MG63 (cell line): ENCODE measurements at places on chromosomes 1 and 21. TPM values are rescaled to one million over a fixed set of nuclear protein-coding genes. Genes with fewer than 3 reads are reported as not detected.
A peak's percentile ranks its signal among the peaks of the same experiment; 100 is the strongest.

GRCh38 chr1:34060187-34060730 is 104.8 kb downstream of the CSMD2 start:
- DNase-seq: no peak

GRCh38 chr1:233490488-233490887 is 123.4 kb upstream of the KCNK1 start:
- no peak for DNase-seq

- no peak for DNase-seq
Measured at GRCh38 chr1:12014141-12014991, 4.9 kb upstream of the MIIP start.

GRCh38 chr1:9234223-9235095 is at the start of gene H6PD:
Gene H6PD, plus strand, starts transcription at chr1:9234774. Its CDS starts 10,161 bp downstream, at chr1:9244935.
- peak; percentile 83 for DNase-seq

- no peak for DNase-seq
Measured at GRCh38 chr1:94582565-94582964, 41.0 kb upstream of the F3 start.

GRCh38 chr1:47324682-47325081 is 8.9 kb upstream of the CMPK1 start:
- no peak for DNase-seq

DNA sequence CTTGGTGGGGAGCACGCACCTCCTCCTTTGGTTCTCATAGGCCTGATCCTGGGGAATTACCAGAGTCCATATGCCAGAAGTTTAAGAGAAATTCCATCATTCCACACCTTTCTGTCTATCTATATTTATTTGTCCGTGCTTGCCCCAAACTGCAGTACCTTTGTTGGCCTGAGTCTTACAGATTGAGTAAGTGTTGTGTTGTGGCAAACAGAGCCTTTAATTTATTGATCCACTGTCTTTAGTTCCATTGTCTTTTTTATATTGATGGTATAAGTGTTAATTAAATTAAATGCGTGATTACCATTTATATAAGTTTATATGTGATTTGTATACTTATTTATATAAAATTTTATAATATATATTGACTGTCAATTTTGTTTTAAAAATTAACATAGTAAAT is 4.9 kb downstream of the SH3BGR start:
- no peak for DNase-seq

GRCh38 chr1:225892307-225892706 is 3.4 kb upstream of the LEFTY1 start:
- no peak for DNase-seq

DNA sequence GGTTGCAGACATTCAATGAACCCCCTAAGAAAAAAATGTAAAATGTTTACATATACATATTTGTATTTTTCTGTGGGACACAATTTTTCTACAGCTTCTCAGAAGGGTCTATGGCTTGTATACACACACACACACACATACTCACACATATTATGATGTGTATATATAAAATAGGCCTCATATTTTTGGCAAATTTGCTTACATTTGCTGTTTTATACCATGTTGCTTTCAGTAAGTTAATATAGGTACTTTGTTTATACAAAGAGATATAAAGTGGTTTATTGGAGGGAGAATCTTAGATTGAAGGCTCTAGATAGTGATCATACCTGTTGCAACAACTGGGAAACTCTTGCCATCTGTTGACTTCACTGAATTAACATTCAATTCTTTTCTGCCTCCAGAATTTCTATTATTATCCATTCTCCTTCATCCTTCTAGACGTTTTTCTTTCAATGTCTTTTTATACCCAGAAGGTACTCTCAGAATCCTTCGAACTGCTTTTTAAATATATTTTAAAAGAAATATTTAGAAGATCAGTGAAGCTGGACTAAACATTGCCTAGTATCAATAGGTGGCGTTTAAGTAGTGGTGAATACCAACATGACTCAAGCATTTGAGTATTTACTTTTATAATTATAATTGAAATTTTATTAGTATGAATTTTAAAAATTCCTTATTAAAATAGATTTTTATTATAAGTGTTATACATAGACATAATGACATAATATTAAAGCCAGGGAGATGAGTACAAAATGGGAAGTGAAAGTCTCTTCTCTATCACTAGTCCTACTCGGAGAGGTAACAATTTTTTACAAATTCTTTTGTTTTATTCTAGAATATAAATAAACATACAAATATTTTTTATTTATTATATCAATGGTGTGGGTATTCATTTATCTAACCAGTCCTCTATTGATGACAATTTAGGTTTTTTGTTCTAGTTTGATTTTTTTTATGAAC is 10.2 kb downstream of the CD55 start:
- no peak for DNase-seq

- no peak for DNase-seq
Measured at GRCh38 chr1:216293683-216294082, 129.6 kb downstream of the USH2A start.

UTP25 gene
- total RNA-seq: 10.2 and 12.3 TPM in 2 replicates

SLC16A4 gene
- 30.5 and 32.0 TPM in 2 replicates for total RNA-seq

ARTN gene
- not detected in 2 replicates for total RNA-seq

RAB3GAP2 gene
- total RNA-seq: 16.3 and 16.8 TPM in 2 replicates
